ENCODE measurements at places on chromosomes 4 and X.

DNA sequence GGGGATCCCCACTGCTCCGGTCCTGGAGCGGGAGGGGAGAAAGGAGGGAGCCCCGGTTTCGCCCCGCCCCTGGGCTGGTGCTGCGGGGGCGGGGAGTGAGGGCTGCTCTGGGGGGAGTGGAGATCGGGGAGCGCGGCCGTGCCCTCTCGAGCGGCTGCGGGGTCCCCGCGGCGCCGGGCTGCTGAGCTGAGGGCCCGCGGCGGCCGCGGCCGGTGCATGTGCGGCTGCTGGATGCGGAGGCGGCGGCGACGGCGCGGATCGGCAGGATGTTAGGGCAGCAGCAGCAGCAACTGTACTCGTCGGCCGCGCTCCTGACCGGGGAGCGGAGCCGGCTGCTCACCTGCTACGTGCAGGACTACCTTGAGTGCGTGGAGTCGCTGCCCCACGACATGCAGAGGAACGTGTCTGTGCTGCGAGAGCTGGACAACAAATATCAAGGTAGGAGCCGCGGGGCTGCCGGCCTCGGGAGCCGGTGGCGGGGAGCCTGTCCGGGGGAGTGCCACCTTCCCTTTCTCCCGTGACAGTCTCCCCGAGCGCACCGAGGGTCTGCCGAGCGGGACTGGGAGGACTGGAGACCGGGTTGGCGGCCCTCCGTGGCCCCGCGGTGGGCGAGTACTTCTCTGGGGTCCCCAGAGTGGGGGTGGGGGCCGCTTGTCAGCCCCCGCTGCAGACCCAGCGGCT is at the start of gene ING2:
ING2 (plus strand) TSS at position 129 of the 681 bp plus-strand sequence; CDS start at position 267, 138 bp downstream.
- DNase-seq, result no peak
- H3K4me3 ChIP-seq, result peak within 1 kb of the TSS; percentile 99
- H3K27ac ChIP-seq, result peak within 1 kb of the TSS; percentile 88

DNA sequence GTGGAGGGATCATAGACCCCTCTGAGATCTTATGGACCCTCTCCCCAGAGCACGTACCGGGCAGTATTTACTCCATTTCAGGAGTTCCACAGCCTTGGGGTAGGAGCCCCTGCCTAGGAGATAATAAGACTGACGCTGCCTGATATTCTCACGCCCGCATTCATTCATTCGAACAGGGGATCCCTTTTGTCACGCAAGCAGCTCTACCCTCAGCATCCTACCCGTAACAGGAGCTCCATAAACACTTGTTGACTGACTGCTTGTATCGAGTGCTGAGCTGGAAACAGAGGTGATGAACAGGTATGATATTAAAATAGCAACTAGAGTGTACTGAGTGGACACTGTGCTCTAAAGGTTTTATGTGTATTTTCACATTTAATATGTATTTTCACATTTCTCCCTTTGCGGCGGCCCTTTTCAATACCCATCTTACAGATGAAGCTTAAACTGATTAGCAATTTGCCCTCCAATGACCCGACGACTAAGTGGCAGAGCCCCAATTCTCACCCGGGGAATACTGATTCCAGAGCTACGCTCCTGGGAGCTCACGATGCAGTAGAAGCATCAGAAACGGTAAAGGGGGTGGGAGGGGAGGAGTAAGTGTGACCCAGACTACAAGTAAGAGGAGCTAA is 888 bp downstream of the RAB28 start:
- H3K4me3 ChIP-seq, result peak overlapping the region; percentile 93
- H3K36me3 ChIP-seq, result peaks cover 5% of the 10 kb centered on the region
- no peaks in the 10 kb centered on the region for H3K27me3 ChIP-seq
- H3K4me1 ChIP-seq, result peaks cover 9% of the 10 kb centered on the region

- H3K4me3 ChIP-seq, result no peak overlapping the region
- H3K27me3 ChIP-seq, result no peaks in the 10 kb centered on the region
- H3K4me1 ChIP-seq, result peaks cover 9% of the 10 kb centered on the region
- no peak overlapping the region for H3K27ac ChIP-seq
- no peak for DNase-seq
- H3K36me3 ChIP-seq, result no peaks in the 10 kb centered on the region
Measured at GRCh38 chr4:112147697-112148096, 2.4 kb downstream of the FAM241A start.

- no peaks in the 10 kb centered on the region for H3K27me3 ChIP-seq
- no peak for DNase-seq
- H3K4me1 ChIP-seq, result no peaks in the 10 kb centered on the region
- no peak overlapping the region for H3K27ac ChIP-seq
- no peaks in the 10 kb centered on the region for H3K36me3 ChIP-seq
Measured at GRCh38 chr4:74543231-74543781, 98.4 kb downstream of the AREG start.

DNA sequence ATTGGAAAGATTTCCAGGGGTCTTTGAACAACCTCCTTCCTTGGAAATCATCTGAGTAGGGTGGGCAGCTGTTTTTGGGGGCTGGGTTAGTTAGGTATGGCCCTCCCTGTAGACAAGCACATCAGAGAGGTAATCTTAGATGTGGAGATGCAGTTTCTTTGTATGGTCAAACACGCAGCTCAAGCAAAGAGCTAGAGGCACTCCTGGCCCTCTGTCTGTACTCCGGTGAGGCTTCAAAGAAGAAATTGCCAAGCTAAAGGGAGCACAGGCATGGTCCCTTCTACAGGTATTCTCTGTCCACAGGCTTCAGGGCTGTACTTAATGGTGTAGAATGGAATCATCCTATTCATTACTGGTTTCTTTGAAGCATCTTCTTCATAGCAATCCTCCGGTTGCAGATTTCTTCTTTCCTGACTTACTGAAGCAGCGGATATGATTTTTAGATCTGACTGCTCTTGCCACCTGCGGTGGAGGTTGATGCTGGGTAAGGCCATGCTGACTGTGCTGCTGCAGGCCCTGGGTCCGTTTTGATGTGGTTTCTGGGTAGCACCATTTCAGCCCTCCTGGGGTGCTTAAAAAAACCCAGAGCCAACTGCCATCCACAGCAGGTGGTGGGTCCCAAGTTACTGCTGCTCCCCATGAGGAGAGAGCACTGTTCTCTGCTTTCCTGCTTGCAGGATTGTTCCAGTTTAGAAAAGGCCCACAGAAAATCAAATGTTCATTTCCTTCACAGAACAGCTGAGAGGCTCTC is 318.9 kb upstream of the GATB start:
- H3K27ac ChIP-seq, result peak overlapping the region; percentile 53
- H3K4me1 ChIP-seq, result peaks cover 19% of the 10 kb centered on the region
- H3K36me3 ChIP-seq, result no peaks in the 10 kb centered on the region
- H3K27me3 ChIP-seq, result no peaks in the 10 kb centered on the region

DNA sequence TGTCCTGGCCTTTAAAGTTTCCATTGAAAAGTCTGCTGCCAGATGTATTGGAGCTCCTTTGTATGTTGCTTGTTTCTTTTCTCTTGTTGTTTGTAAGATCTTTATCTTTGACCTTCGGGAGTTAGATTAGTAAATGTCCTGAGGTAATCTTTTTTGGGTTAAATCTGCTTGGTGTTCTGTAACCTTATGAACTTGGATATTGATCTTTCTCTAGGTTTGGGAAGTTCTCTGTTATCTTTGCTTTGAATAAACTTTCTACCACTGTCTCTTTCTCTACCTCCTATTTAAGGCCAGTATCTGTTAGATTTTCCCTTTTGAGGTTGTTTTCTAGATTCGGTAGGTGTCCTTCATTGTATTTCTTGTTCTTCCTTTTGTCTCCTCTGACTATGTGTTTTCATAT is 447.8 kb downstream of the FAM133A start:
- DNase-seq, result no peak
- no peaks in the 10 kb centered on the region for H3K27me3 ChIP-seq
- H3K36me3 ChIP-seq, result no peaks in the 10 kb centered on the region
- no peak overlapping the region for H3K4me3 ChIP-seq
- no peaks in the 10 kb centered on the region for H3K4me1 ChIP-seq

- no peak overlapping the region for H3K4me3 ChIP-seq
- no peak for DNase-seq
- H3K27ac ChIP-seq, result no peak overlapping the region
- H3K27me3 ChIP-seq, result no peaks in the 10 kb centered on the region
Measured at GRCh38 chrX:48703642-48704481, 7.3 kb downstream of the SUV39H1 start.

- H3K27ac ChIP-seq, result no peak overlapping the region
- H3K4me3 ChIP-seq, result no peak overlapping the region
- no peaks in the 10 kb centered on the region for H3K36me3 ChIP-seq
Measured at GRCh38 chr4:13537011-13537831, 7.1 kb downstream of the NKX3-2 start.

GRCh38 chr4:95319169-95319568 is 229.6 kb downstream of the UNC5C start:
- DNase-seq, result no peak
- no peaks in the 10 kb centered on the region for H3K4me1 ChIP-seq
- no peaks in the 10 kb centered on the region for H3K36me3 ChIP-seq
- no peak overlapping the region for H3K4me3 ChIP-seq
- no peaks in the 10 kb centered on the region for H3K27me3 ChIP-seq

- DNase-seq, result no peak
- H3K27me3 ChIP-seq, result no peaks in the 10 kb centered on the region
- H3K4me3 ChIP-seq, result no peak overlapping the region
- H3K4me1 ChIP-seq, result no peaks in the 10 kb centered on the region
- no peak overlapping the region for H3K27ac ChIP-seq
Measured at GRCh38 chr4:29046781-29047180, 1673.4 kb upstream of the PCDH7 start.

DNA sequence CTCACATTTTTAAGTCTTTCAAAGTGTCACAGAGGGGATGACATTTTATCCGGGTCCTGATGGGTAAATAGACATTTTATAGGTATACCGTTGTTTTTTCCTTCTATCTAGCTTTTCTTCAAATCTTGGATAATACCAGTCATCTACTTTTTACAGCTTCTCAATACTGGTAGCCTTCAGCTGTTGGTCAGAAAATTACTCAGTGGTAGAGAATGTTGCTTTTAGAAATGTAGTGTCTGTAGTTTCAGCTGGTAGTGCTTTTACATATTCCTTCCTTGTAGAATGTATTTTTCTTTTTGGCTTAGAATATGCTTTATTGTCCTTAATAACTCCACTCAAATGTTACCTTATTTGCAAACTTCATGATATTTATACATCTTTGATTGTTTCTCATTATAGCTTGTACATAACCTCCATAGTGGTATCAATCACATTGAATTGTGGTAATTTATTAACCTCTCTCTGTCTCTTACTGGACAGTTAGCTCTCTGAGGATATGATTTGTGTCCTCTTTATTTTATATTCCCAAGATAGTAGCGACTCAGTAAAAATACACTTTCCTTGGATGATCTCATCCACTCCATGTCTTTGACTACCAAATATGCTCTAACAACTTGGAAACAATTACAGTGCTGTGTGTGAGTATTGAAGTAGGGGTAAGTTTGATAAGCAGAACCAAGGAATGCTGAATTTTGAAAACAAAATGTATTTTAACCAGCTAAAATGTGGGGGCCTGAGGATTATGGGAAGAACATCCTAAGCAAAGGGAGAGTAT is 53.8 kb downstream of the RAP1GDS1 start:
- H3K4me1 ChIP-seq, result no peaks in the 10 kb centered on the region
- no peak overlapping the region for H3K4me3 ChIP-seq
- no peaks in the 10 kb centered on the region for H3K27me3 ChIP-seq
- H3K36me3 ChIP-seq, result peaks cover 6% of the 10 kb centered on the region
- no peak overlapping the region for H3K27ac ChIP-seq

GRCh38 chr4:184782731-184783373 is 42.9 kb downstream of the ACSL1 start:
- H3K36me3 ChIP-seq, result peaks cover 4% of the 10 kb centered on the region
- no peaks in the 10 kb centered on the region for H3K4me1 ChIP-seq
- no peak overlapping the region for H3K4me3 ChIP-seq
- no peak overlapping the region for H3K27ac ChIP-seq
- DNase-seq, result no peak

DNA sequence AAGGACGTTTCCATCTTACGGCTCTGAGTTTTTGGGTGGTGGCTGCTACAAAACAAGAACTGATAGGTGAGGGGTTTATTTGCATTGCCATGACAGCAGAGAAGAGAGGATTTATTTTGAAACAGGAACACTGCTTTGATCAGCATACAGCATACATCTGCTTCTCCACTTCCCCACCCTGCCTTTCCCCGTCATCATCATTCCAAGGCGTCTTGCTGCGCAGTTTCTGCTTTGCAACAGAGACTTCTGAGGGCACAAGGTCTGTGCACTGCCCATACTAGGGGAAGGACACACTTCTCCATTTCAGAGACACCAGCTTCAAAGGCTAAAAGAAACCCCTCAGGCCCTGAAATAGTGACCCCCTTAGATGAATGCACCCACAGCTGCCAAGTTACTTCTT is 19.1 kb downstream of the STARD8 start:
- H3K27ac ChIP-seq, result no peak overlapping the region
- no peaks in the 10 kb centered on the region for H3K36me3 ChIP-seq

- no peaks in the 10 kb centered on the region for H3K36me3 ChIP-seq
- no peak for DNase-seq
- H3K27me3 ChIP-seq, result no peaks in the 10 kb centered on the region
- no peak overlapping the region for H3K4me3 ChIP-seq
Measured at GRCh38 chr4:105797225-105797624, 88.6 kb downstream of the GSTCD start.

GRCh38 chrX:71147496-71148277 is 3.0 kb downstream of the NLGN3 start:
- H3K4me1 ChIP-seq, result peaks cover 9% of the 10 kb centered on the region
- no peak for DNase-seq
- no peak overlapping the region for H3K27ac ChIP-seq
- no peaks in the 10 kb centered on the region for H3K27me3 ChIP-seq
- H3K36me3 ChIP-seq, result no peaks in the 10 kb centered on the region

DNA sequence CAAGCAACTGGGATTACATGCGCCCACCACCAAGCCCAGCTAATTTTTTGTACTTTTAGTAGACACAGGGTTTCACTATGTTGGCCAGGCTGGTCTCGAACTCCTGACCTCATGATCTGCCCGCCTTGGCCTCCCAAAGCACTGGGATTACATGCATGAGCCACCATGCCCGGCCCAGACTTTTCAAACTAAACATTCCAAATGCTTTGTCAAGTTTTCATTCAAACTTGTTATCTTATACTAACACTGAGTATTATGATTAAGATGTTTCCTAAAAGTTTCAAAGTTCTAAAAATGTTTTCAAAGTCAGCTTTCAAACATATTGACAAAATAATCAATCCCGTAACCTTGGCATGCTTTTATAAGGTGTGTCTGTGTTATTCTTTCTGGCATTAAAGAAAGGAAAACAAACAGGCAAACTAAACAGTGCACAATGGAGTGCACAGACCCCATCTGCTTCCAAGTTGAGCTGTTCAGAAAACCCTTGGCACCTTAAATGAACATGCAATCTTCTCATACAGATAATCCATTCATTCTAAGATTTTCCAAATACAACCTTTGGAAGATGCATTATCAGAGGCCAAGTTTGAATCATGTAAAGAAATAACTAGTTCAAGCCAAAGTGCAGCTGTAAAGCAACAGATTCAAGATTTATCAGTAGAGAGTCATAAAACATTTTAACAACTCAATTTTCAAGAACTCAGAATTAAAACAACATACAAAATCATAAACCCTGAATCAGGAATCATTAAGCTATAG is 49.1 kb downstream of the ABCG2 start:
- H3K36me3 ChIP-seq, result no peaks in the 10 kb centered on the region
- no peak overlapping the region for H3K4me3 ChIP-seq

DNA sequence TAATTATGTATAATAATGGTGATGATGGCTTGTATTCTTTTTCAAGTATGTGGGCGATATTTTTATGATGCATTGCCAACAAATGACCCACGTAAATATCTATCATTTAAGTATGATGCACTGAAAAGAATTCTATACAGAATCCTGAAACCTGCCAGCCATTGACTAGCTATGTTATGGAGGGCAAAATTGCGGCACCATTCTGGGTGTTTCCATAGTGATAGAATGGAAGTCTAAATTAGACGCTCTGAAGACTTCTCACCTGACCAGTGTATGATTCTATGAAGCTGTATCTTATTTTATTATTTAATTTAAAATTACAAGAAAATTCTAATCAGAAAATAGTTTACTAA is 677 bp upstream of the CENPC start:
- H3K27me3 ChIP-seq, result no peaks in the 10 kb centered on the region
- H3K27ac ChIP-seq, result peak overlapping the region; percentile 65
- DNase-seq, result no peak
- peak overlapping the region; percentile 82 for H3K4me3 ChIP-seq
- peaks cover 7% of the 10 kb centered on the region for H3K36me3 ChIP-seq
